ENCODE measurements at places on chromosomes 6 and 20.

DNA sequence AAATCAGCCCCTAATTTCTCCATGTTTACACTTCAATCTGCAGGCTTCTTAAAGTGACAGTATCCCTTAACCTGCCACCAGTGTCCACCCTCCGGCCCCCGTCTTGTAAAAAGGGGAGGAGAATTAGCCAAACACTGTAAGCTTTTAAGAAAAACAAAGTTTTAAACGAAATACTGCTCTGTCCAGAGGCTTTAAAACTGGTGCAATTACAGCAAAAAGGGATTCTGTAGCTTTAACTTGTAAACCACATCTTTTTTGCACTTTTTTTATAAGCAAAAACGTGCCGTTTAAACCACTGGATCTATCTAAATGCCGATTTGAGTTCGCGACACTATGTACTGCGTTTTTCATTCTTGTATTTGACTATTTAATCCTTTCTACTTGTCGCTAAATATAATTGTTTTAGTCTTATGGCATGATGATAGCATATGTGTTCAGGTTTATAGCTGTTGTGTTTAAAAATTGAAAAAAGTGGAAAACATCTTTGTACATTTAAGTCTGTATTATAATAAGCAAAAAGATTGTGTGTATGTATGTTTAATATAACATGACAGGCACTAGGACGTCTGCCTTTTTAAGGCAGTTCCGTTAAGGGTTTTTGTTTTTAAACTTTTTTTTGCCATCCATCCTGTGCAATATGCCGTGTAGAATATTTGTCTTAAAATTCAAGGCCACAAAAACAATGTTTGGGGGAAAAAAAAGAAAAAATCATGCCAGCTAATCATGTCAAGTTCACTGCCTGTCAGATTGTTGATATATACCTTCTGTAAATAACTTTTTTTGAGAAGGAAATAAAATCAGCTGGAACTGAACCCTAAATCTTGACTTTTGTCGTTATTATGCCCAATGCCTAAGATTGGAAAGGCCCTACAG lies 4.5 kb downstream of the SOX4 start:
- DNase-seq: no peak

- DNase-seq: no peak
Observed at GRCh38 chr20:9550871-9551270, 36.5 kb downstream of the LAMP5 start.

DNA sequence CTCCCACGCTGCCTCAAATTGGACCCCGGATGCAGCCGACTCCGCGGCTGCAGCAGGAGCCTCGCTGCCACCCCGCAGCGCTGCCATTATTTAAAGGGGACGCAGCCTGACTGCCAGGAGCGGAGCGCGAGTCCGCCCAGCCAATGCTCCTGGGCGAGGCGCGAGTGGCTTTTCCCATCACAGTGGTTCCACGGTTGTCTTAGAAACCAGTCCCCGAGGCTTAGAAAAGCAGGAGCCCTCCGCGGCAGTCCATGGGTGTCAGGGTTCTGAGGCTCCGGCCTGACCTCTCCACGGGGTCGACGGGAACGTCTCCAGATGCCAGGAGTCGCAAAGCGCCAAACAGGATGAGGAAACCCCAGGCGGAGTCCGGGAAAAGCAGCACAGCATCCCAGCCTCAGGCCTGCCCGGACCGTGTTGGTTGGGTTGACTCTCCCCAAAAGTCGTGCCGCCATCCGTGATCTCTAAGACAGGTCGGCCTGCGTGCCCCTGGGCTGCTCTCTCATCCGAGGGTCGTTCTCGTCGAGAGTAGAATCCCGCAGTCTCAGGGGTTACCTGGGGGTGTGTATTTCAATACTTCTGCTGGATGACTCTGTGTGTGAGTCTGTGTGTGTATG lies 975.8 kb upstream of the DEFB115 start:
- no peak for DNase-seq

DNA sequence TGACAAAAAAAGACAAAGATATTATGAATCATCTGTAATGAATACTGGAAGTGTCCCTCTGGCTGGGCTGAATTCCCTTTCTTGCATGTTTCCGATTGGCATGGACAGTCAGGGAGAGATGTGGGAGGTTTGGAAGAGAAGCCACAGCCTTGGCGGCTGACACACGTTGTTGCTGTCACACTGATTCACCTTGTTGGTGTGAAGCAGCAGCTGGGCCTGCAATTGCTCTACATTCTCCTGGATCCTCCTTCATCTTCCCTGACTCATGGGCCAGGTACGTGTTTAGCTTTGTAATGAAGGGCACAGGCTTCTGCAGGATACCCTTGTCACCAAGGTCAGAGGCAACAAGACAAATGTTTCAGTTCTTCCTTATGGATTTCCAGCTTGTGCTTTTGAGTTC lies 13.4 kb upstream of the SMIM8 start:
- DNase-seq: no peak

GRCh38 chr6:71900642-71901041 lies 14.3 kb downstream of the RIMS1 start:
- no peak for DNase-seq

- no peak for DNase-seq
Observed at GRCh38 chr6:81801489-81801888, 49.0 kb upstream of the TENT5A start.

DNA sequence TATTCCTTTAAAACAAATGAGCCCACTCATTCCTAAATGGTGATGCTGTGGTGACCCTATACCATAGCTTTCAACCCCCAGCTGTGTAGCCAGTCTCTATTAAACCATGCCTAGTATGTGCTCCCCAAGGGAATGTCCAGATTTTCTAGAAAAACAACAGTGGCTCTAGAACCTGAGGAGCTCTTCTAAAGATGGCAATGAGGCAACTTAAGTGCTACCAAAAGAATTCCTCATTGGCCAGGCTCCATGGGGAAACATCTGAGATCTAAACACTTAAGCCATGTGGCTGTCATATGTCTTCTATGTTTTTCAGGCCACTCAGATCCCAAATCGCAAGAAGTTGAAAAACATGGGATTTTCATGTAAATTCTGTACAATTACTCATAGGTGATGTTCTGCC lies 191.0 kb downstream of the TPBG start:
- no peak for DNase-seq

DNA sequence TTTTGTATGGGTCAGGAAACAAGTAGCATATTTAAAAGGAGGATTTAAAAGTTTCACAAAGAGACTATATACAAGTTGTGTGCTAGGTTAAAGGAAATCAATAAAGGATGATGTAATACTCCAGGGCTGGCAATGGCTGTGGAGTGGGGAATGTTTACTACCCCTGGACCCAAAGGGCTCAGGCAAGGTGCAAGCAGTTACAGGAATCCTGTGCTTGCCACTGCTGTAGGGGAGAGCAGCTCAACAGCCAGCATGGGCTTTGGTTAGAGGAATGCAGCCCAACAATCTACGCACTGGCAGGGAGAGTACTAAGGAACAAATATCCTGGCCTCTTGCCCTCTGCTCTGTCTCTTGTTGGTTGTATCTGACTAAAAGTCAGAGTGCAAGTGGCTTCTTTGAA lies 1642.2 kb downstream of the KHDRBS2 start:
- DNase-seq: no peak

- DNase-seq: no peak
Observed at GRCh38 chr6:27720607-27721580, 191.3 kb downstream of the OR2B2 start.
